ENCODE measurements at places on chromosomes 1 and 21.

- DNase-seq = no peak
Measured at GRCh38 chr1:228899421-228899956, 164.2 kb downstream of the RHOU start.

DNA sequence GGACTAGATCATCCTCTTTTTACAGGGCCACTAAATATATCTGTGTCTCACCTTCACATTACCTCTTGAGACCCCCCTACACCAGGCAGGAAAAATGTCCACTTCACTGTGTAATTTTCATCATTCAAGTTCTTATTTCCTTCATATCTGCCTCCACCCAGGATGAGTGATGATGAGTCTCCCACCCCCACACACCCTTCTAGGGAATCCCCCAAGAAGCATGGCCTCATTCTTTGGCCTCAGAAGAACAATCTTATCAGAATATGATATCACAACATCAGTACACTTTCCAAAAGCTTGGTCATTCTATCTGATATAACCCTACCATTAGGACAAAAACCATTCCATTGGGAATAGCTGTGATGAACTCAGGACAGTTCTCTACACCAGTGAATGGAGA, 170.3 kb upstream of the DUSP10 start:
- no peak for DNase-seq

- DNase-seq = no peak
Measured at GRCh38 chr1:33182401-33182841, 578 bp upstream of the TRIM62 start.

DNA sequence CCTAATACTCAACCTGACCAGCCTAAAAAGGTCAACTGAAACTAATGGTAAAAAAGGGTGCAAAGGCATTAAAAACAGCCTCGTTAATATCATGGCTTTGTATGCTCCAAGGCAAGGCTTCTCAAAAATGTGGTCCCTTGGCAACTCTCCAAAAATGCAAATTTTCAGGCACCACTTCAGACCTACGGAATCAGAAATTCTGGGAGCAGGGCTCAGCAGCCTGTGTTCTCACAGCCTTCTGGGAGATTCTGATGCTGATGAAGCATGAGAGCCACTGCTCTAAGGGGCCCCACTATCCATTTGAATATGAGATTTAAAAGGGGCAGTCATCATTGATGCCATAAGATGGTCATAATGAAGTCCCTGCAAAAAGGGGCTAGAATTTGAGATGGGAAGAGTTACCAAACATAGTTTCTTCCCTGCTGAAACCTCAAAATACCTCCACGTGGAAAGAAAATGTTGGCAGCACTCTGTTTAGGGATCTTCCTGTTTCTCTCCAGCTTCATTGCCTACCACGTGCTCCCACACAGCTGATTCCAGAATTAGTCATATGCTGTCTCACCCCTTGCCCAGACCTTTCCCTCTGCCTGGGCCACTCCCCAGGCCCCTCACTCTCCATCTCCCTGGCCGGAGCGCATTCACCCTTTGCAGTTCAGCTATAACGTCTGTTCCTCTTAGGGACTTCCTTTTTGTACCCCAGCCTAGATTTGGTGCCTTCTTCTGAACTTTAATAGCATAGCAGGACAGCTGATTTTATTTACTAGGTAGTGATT, 46.7 kb downstream of the PHC2 start:
- no peak for DNase-seq

All from SW 1271 (cell line).